ENCODE measurements at places on chromosomes 6 and 20.

- DNase-seq, result no peak
These were observed 193.6 kb downstream of the EDN1 start for GRCh38 chr6:12483712-12484111.

GRCh38 chr6:106360410-106360988 lies at the start of gene CRYBG1:
Gene CRYBG1, plus strand, starts transcription at chr6:106360717. Its CDS starts 192 bp downstream, at chr6:106360909.
- peak; percentile 36 for DNase-seq

- no peak for DNase-seq
These were observed 787 bp upstream of the RAB32 start for GRCh38 chr6:146542881-146543210.

- no peak for DNase-seq
These were observed 47.7 kb downstream of the ADAT2 start for GRCh38 chr6:143402721-143403336.

- DNase-seq, result no peak
These were observed 3.5 kb downstream of the CITED2 start for GRCh38 chr6:139370999-139371345.

GRCh38 chr6:137904822-137905617 lies 38.0 kb downstream of the TNFAIP3 start:
- DNase-seq, result no peak

DNA sequence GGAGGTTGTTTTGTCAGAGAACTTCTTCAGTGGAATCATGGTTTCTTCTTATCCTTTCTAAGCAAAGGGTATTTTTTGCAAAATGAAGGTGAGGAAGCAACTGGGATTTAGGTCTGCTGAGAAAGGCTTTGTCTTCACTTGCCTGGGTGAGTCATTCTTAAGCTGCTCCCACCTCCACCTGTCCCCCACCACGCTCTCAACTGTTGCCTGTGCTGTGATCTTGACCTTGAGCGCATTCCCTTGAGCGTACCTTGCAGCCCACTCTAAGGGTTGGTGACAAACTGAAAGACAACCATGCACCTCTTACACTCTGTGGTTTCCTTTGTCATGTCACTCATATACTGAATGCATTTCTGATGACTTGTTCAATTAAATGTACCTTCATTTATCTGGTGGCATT lies 641.1 kb downstream of the RNF144B start:
- DNase-seq, result no peak

DNA sequence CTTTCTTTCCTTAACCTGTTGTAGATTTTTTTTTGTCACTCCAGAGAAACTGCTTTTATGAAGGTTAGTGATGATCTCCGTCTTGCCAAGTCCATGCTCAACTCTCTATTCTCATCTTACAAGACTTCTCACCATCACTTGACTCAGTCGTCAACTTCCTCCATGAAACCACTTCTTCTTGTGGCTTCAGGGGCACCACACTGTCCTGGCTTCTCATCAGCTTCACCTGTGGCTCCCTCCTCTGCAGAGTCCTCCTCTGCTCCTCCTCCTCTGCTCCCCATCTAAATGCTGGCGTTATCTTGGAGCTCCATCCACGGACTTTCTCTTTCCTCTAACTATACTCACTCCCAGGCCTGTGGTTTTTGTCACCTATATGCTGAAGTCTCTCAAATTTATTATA lies 187.5 kb downstream of the BACH2 start:
- DNase-seq, result no peak

DNA sequence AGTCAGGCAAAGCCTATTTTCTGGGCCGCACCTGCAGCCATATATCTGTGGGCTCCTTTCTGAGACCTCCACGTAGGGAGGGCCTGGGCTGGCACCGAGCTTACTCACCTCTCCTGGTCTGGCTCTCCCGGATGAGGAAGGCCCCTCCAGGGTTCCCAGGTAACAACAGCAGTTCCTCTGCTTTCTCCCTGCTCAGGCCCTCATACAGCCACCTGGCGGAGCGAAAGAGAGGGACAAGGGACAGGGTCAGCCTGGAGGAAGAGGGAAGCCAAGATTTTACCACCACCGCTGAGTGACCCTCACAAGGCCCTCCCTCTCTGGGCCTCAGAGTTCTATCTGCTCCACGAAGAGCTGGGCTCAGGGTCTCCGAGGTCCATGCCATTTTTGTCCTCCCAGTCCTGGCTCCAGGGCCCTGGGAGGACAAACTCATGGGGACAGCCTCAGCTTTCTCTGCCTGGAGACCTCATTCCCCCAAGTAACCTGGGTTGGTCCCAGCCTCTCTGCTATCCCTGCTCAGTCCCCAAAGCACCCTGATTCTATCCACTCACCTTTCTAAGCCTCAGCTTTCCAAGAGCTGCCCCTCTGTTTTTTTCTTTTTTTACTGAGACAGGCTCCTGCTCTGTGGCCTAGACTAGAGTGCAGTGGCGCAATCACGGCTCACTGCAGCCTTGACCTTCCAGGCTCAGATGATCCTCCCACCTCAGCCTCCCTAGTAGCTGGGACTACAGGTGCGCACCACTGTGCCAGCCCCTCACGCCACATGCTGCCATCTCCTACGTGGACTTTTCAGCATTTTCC lies 13.3 kb downstream of the SLA2 start:
- no peak for DNase-seq

DNA sequence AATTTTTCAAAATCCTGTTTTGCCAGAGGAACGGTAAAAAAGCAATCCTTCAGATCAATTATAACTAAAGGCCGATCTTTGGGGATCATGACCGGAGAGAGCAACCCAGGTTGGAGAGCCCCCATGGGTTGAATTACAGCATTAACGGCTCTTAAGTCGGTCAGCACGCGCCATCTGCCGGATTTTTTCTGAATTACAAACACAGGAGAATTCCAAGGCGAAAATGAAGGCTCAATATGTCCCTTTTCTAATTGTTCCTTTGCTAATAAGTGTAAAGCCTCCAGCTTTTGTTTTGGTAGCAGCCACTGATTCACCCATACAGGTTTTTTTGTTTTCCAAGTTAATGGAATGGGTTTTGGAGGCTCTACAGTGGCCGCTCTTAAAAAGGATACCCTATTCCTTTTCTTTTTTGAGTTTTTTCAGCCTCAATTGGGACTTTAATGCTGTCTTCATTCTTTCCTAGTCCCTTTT lies 16.9 kb upstream of the PTCRA start:
- DNase-seq, result peak; percentile 57

- no peak for DNase-seq
These were observed 396.5 kb downstream of the RNGTT start for GRCh38 chr6:88566746-88567534.

DNA sequence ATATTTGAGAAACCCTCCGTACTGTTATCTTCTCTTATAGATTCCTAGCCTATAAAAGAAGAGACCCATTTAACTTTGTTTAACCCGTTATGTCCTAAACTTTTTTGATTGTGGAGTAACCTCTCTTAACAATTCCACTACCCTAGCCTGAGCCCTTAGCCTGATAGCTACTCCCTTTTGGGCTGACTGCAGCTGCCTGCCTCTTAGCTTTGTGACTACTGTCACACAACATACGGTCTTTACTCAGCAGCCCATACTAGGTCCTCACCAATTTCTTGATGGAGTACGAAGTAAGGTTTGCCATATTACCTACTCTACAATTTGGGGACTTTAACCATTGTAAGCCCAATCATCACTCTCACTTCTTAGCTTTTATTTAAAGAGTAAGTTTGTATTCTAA lies 72.7 kb downstream of the QRSL1 start:
- DNase-seq, result no peak

GRCh38 chr6:11968241-11968806 lies 43.8 kb upstream of the HIVEP1 start:
- no peak for DNase-seq

- no peak for DNase-seq
These were observed 842.0 kb upstream of the FLRT3 start for GRCh38 chr20:15179381-15179780.

GRCh38 chr6:11601776-11602605 lies 64.4 kb downstream of the TMEM170B start:
- no peak for DNase-seq

GRCh38 chr6:130188207-130188899 lies 34.4 kb downstream of the SAMD3 start:
- DNase-seq, result no peak

DNA sequence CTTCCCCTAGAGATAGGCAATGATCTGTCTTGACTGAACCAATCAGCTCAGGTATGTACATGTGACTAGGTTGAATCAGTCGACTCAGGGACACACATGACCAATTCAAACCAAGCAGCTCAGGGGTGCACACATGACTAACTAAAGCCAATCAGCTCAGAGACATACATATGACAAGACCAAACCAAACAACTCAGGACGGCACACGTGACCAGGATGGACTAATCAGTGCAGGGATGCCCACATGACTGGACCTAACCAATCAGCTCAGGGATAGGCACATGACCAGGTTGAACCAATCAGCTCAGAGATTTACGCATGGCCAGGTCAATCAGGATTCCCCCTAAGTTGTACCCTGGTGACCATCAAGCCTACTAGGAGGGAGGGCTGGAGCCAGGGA lies 310.3 kb downstream of the CDH26 start:
- DNase-seq, result no peak

GRCh38 chr20:55159230-55159629 lies 683.8 kb downstream of the DOK5 start:
- no peak for DNase-seq

DNA sequence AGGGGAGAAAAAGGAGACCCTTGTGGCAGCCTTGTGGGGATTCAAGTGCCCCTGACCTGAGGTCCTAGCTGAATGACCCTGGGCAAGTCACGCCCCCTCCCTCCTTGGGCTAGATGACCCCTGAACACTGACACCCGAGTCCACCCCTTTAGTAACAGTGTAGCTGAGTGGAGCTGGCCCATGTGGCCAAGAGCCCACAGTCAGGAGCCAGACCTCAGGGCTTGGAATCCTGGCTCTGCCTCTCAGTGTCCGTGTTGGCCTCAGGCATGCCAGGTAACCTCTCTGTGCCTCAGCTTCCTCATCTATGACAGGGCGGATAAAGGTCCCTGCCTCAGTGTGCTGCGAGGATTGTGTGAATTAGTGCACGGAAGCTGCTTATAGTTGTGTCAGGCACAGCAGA lies 14.3 kb downstream of the IP6K3 start:
- no peak for DNase-seq

- no peak for DNase-seq
These were observed 143.2 kb downstream of the PTCHD4 start for GRCh38 chr6:47967843-47968242.

GRCh38 chr6:97401533-97401932 lies 118.5 kb upstream of the MMS22L start:
- no peak for DNase-seq

DNA sequence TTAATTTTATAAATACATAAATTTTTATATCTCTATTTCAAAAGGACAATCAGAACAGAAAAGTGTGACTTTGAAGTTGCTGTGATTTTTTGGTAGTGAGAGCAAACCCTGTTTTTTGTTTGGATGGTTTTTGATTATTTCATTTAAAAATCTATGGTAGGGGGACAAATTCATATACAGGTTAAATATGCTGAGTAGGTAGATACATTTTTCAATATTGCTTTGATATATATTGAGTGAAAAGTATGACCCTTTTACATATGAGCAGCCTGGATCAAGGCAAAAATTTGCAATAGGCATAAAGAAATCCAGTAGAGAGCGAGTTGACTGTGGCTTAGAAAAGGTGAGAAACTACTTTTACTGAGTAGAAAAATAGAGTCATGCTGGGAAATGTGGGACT lies 132.3 kb downstream of the LMBRD1 start:
- no peak for DNase-seq

- DNase-seq, result no peak
These were observed 172.0 kb upstream of the NRSN1 start for GRCh38 chr6:23953976-23954375.

DNA sequence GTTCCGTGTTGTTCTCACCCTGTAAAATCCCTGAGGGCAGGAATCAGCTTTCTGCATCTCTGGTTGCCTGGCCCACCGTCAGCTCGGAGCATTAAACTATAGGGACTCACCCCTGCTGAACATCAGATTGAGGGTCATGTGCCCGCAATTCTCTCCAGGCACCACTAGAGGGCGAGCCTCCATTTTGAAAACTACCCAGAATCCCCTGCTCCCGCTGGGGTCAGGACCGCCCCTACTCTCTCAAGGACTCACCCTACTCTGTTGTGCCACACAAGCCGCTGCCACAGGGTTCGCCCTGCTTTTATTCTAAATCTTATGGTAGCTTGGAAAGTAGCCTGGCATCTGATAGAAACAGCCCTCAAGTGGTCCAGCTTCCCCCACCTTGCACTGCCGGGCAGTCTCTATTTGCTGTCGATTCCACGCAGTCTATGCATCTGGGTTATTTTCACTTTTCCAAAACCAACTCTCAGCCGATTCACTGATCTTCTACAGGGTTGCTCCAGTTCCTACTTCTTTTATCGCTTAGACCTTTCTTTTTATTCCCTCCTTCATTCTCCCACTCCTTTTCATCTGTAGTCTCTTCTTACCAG lies 244.1 kb upstream of the QKI start:
- DNase-seq, result no peak

GRCh38 chr20:4225745-4226144 lies 210.4 kb upstream of the RNF24 start:
- DNase-seq, result no peak

DNA sequence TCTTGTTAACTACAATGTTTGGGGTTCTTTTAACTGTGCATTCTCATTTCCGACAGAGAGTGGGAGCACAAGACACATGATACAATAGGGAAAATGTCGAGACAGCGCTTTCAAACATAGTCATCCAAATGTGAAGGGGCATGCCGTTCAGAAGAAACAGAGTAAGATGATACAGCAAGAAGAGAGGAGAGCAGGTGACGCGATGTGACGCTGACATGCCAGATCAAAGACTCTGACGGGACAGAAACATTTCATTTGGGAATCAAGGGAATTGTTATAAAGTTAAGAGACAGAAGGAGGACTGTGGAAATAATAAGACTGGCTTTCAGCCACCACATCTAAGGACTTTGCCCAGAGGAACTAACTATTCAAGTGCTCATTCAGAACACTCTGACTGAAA lies 117.4 kb downstream of the FAXC start:
- DNase-seq, result no peak

GRCh38 chr20:43102394-43102793 lies 87.3 kb downstream of the PTPRT start:
- DNase-seq, result no peak

DNA sequence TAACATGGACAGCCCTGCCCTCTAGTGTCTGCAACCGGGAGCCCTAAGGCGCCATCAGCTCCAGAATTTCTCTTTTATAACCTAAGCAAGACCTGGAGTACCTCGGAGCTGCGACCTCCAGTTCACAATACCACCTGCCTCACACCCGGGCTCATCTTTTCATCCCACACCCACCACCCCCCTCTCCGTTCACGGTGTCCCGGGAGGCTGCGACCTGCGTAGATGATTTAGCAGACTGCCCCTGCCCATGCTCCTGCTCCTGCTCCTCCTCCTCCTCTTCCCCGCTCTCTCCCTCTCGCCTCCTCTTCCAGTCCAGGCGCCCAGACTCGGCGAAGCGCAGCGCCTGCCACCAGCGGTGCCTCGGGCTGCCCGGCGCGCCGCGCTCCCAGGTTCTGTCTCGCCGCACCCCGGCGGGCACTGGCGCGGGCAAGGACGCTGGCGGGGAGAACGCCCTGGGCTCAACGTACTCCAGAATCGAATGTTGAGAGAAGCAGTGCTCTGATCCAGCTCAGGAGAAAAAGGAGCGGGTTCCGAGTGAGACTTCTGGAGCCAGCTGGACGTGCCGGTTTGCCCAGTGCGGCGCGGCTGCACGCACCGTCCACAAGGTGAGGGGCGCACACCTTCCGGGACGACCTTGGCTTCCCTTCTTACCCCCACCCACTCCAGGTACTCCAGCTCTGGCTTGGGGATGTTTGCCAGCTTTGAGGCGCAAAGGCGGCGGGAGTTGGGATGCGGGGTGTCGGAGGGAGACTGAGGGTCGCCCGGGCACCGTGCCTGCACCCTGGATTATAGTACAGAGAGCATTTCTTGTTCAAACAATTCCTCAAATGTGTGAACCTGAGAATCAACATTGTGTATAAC lies at the start of gene HTR1E:
Gene HTR1E, plus strand, starts transcription at position 310 of the 861 bp plus-strand sequence. CDS start 77,807 bp downstream, outside the sequence.
- no peak for DNase-seq

GRCh38 chr20:46900086-46900485 lies 5.4 kb downstream of the EYA2 start:
- DNase-seq, result no peak

Data from stimulated activated CD8-positive, alpha-beta memory T cell treated with anti-CD3 and anti-CD28 coated beads, Interleukin-4, amount 100 ng/mL, for 1 hour (primary cell).